Stimulated activated CD4-positive, alpha-beta T cell treated with anti-CD3 and anti-CD28 coated beads, Interleukin-15, amount 100 ng/mL, for 1 hour (primary cell): ENCODE measurements at places on chromosomes 1 and 21.

DNA sequence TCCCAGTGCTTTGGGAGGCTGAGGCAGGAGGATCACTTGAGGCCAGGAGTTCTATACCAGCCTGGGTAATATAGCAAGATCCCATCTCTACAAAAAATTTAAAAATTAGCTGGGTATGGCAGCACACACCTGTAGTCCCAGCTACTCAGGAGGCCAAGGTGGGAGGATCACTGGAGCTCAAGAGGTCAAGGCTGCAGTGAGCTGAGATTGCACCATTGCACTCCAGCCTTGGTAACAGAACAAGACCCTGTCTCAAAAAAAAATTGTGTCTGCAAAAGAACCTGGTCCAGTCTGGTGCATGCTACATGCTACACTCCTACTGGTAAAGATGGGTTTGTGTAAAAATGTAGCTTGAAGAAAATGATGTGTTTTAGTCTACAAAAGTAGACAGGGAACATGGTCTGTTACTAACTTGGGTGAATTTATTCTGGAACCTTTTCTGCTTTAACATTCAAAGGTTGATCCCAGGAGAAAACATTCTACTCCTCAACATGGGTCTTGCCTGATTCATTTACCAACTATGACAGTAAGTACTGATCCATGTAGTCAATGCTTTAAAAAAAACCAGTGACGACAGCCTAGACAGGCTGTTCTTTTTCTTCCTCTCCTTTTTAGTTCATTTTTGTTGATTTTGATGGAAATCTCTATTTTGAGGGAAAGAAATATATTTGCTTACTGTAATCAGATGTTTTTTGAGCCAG, 32.7 kb upstream of the ENAH start:
- DNase-seq: no peak

DNA sequence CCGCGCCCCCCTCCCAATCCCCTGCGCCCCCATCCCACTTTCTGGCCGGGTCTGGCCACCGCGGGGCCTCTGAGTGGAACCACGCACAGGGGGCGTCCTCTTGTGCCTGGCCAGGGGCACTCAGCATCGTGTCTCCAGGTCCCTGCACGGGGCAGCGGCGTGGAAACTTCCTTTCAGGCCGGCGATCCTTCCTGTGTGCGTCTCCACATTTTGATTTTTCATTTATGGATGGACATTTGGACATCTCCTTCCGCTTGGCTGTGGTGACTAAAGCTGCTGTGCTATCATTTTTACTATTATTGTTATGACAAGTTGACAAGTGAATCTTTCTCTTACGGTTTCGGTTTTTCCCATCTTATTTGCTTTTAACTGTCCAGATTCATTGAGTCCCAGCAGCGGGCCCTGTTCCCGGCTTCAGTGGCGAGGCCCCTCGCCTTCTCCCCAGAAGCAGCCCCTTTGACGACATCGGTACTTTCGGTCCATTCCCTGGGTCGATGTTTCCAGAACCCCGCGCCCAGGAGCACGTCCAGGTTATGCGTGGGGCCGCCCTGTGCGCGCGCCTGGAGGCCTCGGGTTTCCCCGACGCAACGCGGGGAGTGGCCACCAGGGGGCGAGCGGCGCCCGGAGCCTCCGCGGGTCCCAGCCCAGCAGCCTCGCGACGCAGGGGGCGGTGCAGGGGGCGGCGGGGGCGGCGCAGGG, 12.4 kb upstream of the SLC19A1 start:
- DNase-seq: peak; percentile 90

DNA sequence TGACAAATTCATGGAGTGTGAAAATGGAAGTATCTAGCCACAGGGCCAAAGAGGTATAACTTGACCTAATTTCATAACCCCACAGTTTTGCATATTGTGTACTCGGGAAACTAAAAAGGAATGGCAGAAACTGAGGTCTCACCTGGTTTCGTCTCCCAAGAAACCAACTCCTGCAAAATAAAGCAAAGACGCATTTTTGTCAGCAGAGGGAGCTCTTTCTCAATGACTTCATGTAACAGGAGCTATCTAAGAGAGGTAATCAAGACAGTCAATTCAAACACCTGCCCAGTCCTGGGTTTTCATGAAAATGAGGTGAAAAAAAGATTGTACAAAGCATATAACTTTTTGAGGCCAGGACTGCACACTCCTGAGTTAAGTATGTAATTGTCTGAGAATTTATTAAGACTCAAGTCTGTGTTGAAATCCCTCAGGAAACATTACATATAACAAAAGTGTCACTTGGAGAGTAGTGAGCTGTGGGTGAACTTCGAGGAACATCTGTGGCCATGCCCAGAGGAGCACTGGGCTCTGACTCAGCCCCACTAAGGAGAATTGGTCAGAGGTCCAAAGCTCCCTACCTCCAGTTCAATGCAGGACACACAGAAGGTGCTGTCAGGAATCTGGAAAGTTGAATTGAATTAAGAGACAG, 17.6 kb downstream of the FCRL4 start:
- DNase-seq: no peak

GRCh38 chr1:37478890-37479254, 4.5 kb downstream of the ZC3H12A start:
- DNase-seq: no peak

DNA sequence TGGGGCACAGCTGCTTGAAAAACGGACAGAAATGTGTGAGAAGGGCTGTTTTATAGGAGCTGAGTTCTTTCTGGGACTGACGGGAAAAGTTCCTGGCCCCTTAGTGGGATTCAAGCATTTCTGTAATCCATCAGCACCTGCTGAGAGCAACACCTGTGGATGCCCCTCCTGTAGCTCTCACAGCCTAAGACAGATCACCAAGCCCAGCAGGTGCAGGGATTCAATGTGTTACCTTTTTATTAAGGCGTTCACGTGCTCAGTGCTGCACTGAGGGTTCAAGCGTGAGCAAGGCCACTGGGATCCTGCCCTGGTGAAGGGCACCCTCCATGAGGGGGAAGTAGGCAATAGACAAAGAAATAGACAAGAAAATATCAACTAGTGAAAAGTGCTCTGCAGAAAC, 14.9 kb downstream of the OLFML2B start:
- DNase-seq: no peak
